ENCODE measurements at places on chromosomes 2 and 18. TPM values are rescaled to one million over a fixed set of nuclear protein-coding genes. Genes with fewer than 3 reads are reported as not detected.
A peak's percentile ranks its signal among the peaks of the same experiment; 100 is the strongest.

The ASAP2 gene
- total RNA-seq = 91.0 TPM

- H3K4me1 ChIP-seq = peaks cover 22% of the 10 kb centered on the region
- peak overlapping the region; percentile 88 for H3K27ac ChIP-seq
- H3K36me3 ChIP-seq = no peaks in the 10 kb centered on the region
Measured at GRCh38 chr2:64404002-64404731, 49.8 kb upstream of the LGALSL start.

- H3K4me3 ChIP-seq = no peak overlapping the region
- no peaks in the 10 kb centered on the region for H3K4me1 ChIP-seq
- no peaks in the 10 kb centered on the region for H3K27me3 ChIP-seq
Measured at GRCh38 chr18:65659912-65660311, 90.9 kb upstream of the CDH7 start.

GRCh38 chr2:108145557-108146326 is 94.0 kb upstream of the SULT1C3 start:
- H3K4me3 ChIP-seq = no peak overlapping the region
- DNase-seq = no peak
- no peaks in the 10 kb centered on the region for H3K36me3 ChIP-seq
- no peak overlapping the region for H3K27ac ChIP-seq
- H3K4me1 ChIP-seq = no peaks in the 10 kb centered on the region

- peak overlapping the region; percentile 83 for H3K27ac ChIP-seq
- peaks cover 27% of the 10 kb centered on the region for H3K4me1 ChIP-seq
- H3K27me3 ChIP-seq = no peaks in the 10 kb centered on the region
- H3K36me3 ChIP-seq = peaks cover 4% of the 10 kb centered on the region
- peak overlapping the region; percentile 62 for H3K4me3 ChIP-seq
- DNase-seq = no peak
Measured at GRCh38 chr18:63979409-63979920, 9.6 kb downstream of the SERPINB8 start.

Measured in osteocyte (in vitro differentiated cells).